ENCODE measurements at places on chromosomes 5 and 9. TPM values are rescaled to one million over a fixed set of nuclear protein-coding genes. Genes with fewer than 3 reads are reported as not detected.

The SYNPO gene
- total RNA-seq: 0.76 TPM

The ALDOB gene
- total RNA-seq: not detected

The MCC gene
- 2.9 TPM for total RNA-seq

DNA sequence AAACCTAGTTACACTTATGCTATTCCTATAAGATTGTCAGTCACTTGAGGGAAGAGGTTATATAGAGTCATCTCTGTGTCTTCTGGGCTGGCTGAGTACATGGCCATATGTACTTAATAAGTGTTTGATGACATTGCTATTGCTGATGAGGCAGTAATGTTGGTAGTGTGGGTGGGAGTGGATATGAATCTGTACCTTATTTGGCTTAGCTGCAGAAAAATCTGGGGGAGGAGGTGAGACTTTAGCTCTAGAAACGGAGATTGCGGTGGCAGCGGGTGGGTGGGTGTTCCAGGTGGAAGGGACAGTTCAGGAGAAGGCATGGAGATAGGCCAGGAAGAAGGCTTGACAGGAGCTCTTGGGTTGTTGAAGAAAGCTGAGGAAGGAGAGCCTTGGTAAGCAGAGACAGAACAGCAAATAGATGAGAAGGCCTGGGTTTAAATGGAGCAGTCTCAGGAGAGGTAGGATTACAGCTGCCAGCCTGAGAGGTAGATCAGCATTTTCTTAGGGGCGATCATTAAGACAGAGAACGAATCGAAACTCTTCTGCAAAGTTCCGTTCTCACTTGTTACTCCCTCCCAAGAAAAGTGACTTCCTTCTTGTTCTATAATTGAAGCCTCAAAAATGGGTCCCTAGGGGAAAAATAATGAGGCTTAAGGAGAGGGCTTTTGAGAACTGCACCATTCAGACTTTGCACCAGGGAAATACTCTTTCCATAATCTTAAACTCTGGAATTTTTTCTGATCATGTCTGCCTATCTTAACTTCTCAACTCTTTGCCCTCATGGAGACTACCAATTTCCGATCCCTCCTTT, 160.5 kb downstream of the UNC13B start:
- H3K4me3 ChIP-seq: no peak overlapping the region
- no peaks in the 10 kb centered on the region for H3K36me3 ChIP-seq
- H3K27ac ChIP-seq: no peak overlapping the region

DNA sequence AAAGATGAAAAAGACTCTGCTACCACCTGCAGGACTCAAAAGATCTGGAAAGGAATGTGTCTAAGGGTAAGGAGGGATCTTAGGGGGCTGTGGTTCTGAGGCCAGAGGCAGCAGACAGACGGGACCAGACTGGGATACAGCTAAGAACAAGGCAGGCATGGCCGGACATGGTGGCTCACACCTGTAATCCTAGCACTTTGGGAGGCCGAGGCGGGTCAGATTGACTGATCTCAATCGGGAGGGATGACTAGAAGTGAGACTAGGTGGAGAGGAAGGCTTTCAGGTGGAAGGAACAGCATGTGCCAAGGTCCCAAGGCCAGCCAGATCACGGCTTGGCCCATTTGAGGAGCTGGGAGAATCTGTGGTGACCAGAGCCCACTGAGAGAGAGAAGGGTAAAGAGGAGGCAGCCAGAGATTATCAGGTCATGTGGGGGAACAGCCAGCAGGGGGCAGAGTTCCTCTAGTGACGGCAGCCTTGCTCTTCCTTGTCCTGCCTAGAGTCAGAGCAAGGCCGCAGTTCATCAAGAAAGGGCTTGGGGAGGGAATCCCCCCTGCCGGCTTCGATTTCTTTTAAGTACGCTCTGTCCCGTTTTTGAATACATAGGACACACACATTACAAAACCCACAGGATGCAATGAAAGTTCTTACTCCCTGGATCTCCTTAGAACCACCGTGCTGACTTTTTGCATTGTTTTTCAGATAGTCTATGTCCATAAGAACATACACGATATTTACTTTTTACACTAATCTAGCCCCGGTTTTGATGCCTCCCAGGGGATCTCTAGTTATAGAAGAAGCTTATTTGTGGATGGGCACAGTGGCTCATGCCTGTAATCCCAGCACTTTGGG, 2.6 kb upstream of the OLFML2A start:
- H3K4me3 ChIP-seq: no peak overlapping the region
- H3K27me3 ChIP-seq: peaks cover 74% of the 10 kb centered on the region
- H3K27ac ChIP-seq: no peak overlapping the region

DNA sequence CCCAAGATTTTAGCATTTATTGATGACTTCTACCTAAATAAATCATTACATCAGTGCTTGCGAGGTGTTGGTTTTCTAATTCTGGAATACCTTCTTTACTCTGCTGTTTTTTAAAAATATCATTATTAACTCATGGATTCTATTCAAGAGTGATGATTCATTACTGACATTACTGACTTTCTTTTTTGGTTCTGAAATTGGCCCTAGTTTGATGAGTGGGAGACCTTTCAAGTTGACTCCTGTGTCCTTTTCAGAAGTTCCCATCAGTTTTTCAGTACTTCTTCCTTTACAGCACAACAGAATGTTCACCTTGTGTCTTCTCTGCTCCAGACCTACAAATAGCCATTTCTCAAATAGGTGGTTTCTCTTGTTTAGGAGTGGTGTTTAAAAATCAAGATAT, 114.1 kb downstream of the PCSK5 start:
- H3K36me3 ChIP-seq: peaks cover 27% of the 10 kb centered on the region
- no peak for DNase-seq
- H3K4me1 ChIP-seq: peaks cover 69% of the 10 kb centered on the region
- H3K27me3 ChIP-seq: no peaks in the 10 kb centered on the region

DNA sequence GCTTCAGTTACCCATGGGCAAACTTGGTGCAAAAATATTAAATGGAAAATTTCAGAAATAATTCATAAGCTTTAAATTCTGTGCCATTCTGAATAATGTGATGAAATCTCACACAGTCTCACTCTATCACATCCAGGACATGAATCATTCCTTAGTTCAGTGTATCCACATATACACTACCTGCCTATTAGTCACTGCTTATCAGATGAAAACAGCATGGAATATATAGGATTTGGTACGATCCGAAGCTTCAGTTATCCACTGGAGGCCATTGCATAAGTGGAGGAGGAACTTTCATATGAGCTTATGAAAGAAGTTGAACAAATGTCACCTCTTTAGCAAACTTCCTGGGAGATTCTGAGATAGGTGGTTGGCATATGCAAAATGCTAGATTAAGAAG, 64.2 kb downstream of the GAPVD1 start:
- peaks cover 27% of the 10 kb centered on the region for H3K36me3 ChIP-seq
- H3K27me3 ChIP-seq: no peaks in the 10 kb centered on the region
- DNase-seq: no peak
- no peaks in the 10 kb centered on the region for H3K4me1 ChIP-seq
- H3K4me3 ChIP-seq: no peak overlapping the region

The TERT gene
- total RNA-seq: 6.0 TPM

The PGGT1B gene
- 47.9 TPM for total RNA-seq

DNA sequence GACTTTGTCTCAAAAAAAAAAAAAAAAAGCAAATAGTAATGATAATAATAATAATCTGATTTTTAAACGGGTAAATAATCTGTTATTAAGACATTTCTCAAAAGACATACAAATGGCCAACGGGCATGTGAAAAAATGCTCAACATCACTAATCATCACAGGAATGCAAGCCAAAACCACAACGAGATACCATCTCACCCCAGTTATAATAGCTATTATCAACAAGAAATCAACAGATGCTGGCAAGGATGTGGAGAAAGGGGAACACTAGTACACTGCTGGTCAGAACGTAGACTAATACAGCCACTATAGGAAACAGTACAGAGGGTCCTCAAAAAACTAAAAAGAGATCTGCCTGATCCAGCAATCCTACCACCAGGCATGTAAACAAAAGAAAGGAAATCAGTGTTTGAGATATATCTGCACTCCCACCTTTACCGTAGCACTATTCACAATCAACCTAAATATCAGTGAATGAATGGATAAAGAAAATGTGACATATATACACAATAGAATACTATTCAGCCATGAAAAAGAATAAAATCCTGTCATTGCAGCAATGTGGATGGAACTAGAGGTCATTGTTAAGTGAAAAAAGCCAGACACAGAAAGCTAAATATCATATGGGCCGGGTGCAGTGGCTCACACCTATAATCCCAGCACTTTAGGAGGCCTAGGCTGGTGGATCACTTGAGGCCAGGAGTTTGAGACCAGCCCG, 24.9 kb downstream of the VAV2 start:
- no peak overlapping the region for H3K4me3 ChIP-seq
- H3K27me3 ChIP-seq: no peaks in the 10 kb centered on the region
- DNase-seq: no peak

DNA sequence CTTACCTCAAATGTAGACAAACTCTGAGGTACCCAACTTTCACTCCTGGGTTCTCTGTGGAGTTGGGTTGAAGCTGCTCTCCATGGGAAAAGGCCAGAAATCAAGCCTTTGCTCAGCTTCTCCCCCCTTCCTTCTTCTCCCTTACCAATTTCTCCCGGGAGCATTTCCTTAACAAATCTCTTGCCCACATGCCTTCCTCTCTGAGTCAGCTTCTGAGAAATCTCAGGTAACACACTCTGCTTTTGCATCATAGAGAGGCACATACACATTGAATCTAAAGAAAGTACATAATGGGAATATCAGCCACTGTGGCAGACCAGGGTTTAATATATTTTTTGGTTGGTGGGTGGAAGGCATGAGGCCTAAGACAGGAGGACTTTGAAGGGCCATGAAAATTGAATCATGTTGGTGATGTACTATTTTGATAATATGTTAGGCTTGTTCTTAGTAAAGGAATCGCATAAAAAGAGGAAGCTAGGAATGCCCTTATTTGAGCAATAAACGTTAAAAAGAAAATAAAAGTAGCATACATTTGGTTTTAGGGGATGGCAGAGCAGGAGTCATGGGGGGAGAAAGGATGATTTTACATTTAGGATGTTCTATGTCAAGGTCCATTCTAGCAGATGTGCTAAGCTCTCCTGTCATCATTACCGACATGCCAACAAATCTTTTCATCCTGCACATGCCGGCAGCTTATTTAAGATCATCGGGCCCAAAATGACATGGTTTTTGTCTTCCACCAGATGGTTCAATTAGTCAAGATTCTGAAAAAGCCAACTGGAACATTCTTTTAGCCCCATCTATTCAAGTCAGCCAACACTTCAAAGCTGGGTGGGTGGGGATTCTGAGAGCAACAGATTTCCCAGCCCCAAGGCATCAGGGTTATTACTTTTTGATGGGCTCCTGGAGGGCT, 199.5 kb upstream of the CLINT1 start:
- no peaks in the 10 kb centered on the region for H3K36me3 ChIP-seq
- H3K4me1 ChIP-seq: no peaks in the 10 kb centered on the region
- no peak for DNase-seq
- peaks cover 20% of the 10 kb centered on the region for H3K27me3 ChIP-seq

GRCh38 chr5:6719896-6720560, 6.8 kb downstream of the TENT4A start:
- DNase-seq: no peak
- peaks cover 35% of the 10 kb centered on the region for H3K36me3 ChIP-seq
- no peaks in the 10 kb centered on the region for H3K27me3 ChIP-seq
- no peak overlapping the region for H3K4me3 ChIP-seq
- H3K27ac ChIP-seq: no peak overlapping the region
- H3K4me1 ChIP-seq: peaks cover 72% of the 10 kb centered on the region

The NEURL1B gene
- 0.10 TPM for total RNA-seq

- H3K36me3 ChIP-seq: no peaks in the 10 kb centered on the region
- peaks cover 2% of the 10 kb centered on the region for H3K4me1 ChIP-seq
- H3K27ac ChIP-seq: no peak overlapping the region
- DNase-seq: no peak
- peaks cover 4% of the 10 kb centered on the region for H3K27me3 ChIP-seq
- H3K4me3 ChIP-seq: no peak overlapping the region
Observed at GRCh38 chr9:21110708-21111576, 30.7 kb downstream of the IFNW1 start.

DNA sequence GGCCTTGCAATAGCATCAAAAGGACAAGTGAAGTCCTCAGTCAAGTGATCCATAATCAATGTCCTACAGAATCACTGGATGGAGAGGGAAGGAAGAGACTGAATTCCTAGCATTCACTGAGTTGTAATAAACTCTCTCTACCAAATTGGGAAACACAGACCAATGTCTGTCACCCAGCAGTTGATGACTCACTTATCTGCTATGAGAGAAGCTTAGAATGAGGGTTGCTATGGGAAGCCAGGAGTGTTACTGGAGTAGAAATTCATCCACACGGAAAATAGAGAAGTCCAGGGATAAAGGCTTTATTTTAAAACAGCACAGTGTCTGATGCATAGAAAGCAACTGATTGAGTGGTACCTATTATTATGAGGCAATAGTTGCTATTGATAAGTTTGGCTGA, 407.4 kb downstream of the BRINP1 start:
- H3K4me3 ChIP-seq: no peak overlapping the region
- no peaks in the 10 kb centered on the region for H3K4me1 ChIP-seq
- no peak for DNase-seq
- no peak overlapping the region for H3K27ac ChIP-seq
- H3K27me3 ChIP-seq: no peaks in the 10 kb centered on the region

- no peaks in the 10 kb centered on the region for H3K4me1 ChIP-seq
- DNase-seq: no peak
- H3K36me3 ChIP-seq: no peaks in the 10 kb centered on the region
- no peak overlapping the region for H3K27ac ChIP-seq
- peaks cover 4% of the 10 kb centered on the region for H3K27me3 ChIP-seq
Observed at GRCh38 chr5:157447201-157447637, 12.8 kb upstream of the NIPAL4 start.

The ZFP37 gene
- total RNA-seq: 2.5 TPM

The HIGD2A gene
- total RNA-seq: 94.0 TPM

- no peak for DNase-seq
- H3K27me3 ChIP-seq: no peaks in the 10 kb centered on the region
- no peak overlapping the region for H3K27ac ChIP-seq
- H3K36me3 ChIP-seq: no peaks in the 10 kb centered on the region
- no peaks in the 10 kb centered on the region for H3K4me1 ChIP-seq
Observed at GRCh38 chr5:4571248-4571948, 568.7 kb upstream of the ADAMTS16 start.

DNA sequence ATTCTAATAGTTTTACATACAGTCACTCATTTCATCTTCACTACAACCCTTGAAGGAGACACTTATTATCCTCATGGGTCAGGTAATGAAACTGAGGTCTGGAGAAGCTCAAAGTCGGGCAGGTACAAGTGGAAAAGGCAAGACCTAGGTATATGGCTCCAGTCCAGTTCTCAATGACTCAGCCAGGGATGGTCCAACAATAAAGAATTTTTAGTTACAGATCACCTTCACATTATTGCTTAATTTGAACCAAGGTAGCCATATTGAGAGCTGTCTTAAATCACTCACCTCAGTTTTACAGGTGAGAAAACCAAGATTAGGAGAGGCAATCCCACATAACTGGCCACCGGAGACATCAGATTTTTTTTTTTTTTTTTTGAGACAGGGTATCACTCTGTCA, 55.4 kb downstream of the PTPN3 start:
- no peak for DNase-seq
- H3K27ac ChIP-seq: no peak overlapping the region
- H3K27me3 ChIP-seq: peaks cover 14% of the 10 kb centered on the region
- H3K4me1 ChIP-seq: peaks cover 24% of the 10 kb centered on the region

All from activated naive CD8-positive, alpha-beta T cell treated with anti-CD3 and anti-CD28 coated beads for 36 hours (primary cell).